Stimulated activated CD4-positive, alpha-beta T cell treated with anti-CD3 and anti-CD28 coated beads, Interleukin-1b, Interleukin-23, amount 100 ng/mL, for 24 hours (primary cell): ENCODE measurements at places on chromosomes 4 and X.
A peak's percentile ranks its signal among the peaks of the same experiment; 100 is the strongest.

DNA sequence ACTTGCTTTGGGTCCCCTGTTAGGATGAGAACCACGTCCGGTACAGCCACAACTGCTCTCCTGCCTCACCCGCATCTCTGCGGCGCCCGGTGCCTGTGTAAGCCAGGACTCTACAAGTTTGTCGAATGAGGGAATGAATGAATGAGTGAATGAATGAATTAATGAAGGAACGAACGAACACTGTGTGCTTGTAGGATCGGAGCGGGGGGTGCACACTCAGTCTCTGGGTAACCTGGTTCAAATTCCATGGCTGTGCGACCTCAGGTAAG, 201.4 kb upstream of the PSAPL1 start:
- no peak for DNase-seq

DNA sequence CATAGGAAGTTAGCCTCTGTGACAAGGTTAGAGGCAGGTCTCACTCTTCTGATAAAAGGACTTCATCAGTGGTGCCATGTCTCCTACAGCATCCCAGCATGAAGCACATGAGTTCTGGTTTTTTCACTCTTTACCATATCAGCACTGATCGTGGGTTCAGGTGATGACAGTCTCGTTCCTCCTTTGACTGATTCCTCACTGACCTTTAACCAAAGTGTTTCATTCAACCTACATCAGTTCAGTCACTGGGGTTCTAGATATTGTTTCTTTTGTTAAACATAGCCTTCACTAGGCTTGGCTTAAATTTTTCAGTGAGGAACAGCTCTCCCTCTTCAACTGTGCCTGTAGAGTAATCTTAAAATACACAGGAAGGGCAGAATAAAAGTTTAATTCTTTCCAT, 9.6 kb upstream of the MAGEA8 start:
- no peak for DNase-seq

GRCh38 chrX:31500921-31501320, 429.1 kb upstream of the FTHL17 start:
- DNase-seq, result no peak

DNA sequence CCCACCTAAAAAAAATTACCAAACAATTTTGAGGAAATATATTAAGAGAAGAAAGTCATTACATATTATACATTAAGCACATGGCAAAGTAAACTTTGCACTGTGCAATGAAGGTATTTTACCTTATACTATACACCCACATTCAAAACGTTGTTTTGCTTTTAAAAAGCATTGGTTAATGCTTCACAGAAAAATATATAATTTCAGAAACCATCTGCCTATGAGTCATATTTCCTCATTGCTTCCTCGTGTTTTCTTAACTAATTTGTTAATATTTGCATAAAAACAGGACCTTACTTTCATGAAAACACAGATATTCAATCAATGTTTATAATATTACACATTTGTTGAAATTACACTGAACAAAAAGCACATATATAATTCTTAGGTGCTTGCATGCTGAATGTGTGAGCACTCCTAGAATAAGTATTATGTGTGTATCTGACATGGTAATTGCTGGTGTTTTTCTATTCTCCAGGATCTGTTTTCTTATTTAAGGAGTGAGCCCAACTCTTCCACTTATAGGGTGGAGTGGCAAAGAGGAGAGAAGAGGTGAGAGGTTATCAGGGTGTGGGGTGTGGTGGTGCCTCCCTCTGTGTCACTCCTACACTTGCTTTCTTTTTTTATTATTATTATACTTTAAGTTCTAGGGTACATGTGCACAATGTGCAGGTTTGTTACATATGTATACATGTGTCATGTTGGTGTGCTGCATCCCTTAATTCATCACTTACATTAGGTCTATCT, 95.1 kb upstream of the IQCM start:
- no peak for DNase-seq

DNA sequence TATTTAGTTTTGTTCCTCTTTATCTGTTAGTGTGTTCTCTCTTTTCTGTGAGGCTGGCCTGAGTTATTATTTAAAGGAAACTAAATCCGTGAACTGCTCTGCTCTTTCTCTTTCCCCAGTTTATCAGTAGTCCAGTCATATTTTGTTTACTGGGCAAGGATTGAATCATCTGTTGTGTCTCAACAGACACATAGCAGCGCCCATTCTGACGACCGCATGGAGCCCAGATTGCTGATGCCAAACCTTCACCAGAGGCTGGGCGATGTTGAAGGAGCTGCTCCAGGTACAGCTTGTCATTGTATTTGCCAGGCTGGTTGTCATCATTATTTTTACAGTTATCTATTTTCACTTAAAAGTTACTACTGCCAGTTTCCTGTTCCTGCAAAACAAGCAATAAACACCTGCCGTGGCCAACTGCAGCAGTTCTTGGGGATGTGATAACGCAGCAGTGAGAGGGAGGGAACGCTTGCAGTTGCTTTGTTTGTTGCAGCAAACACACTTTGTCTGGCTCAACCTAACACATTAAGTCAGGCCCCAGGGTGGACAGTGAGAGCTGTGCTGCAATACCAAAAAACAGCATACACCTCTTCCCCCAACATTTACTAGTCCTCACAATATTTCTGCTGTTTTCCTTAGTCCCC, 10.1 kb downstream of the REELD1 start:
- no peak for DNase-seq

DNA sequence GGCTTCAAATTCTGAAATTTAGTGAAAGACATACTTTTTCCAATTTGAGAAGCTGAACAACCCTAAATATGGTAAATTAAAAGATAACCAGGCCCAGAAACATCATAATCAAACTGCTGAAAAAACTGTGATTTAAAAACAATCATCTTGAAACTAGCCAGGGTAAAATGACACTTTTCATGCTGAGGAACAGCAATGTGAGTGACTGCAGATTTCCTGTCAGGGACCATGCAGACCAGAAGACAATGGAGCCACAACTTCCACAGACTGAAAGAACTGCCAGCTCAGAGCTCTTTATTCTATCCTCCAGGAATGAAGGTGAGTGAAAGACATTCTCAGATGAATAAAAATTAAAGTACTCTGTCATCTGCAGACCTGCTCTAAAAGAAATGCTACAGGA, 73.3 kb downstream of the NAT8L start:
- no peak for DNase-seq

DNA sequence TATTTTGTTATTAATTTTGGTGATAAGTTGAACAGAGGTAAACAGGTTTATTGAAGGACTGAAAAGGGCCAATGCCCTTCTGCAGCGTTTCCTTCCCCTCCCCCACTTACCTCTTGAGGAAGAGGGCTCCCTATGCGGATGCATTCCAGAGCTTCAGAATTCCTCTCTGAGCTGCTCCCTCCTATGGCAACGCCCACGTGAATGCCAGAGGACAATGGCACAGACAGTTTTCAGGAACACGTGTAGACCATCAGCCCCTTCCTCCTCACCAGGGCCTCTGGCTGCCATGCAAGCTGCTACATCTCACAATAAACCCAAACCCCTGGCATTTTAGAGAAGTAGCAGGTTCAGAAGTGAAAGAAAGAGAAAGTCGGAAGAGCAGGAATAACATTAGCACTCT, 127.9 kb downstream of the CHRDL1 start:
- no peak for DNase-seq

- DNase-seq, result no peak
These were observed 160.9 kb upstream of the GIMD1 start for GRCh38 chr4:106529348-106530023.

DNA sequence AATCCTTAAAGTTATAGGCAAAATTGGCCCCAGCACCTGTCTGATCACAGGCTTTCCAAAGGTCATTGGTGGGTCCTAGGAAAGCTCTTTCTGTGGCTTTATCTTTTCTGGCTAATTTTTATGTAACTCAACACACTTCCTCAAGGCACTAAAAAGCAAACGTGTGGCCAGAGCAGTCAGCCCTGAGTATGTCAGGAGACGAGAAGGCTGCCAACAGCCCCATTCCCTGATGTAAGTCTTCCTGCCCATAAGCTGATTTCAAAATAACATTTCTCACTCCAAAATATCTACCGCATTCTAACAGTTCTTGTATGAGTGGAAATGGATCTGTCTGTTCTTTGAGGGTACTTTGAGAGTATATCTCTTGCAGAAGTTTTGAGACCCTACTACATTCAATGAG, 25.5 kb upstream of the FUNDC1 start:
- DNase-seq, result no peak

- no peak for DNase-seq
These were observed 25.2 kb upstream of the NPFFR2 start for GRCh38 chr4:72006586-72006985.

DNA sequence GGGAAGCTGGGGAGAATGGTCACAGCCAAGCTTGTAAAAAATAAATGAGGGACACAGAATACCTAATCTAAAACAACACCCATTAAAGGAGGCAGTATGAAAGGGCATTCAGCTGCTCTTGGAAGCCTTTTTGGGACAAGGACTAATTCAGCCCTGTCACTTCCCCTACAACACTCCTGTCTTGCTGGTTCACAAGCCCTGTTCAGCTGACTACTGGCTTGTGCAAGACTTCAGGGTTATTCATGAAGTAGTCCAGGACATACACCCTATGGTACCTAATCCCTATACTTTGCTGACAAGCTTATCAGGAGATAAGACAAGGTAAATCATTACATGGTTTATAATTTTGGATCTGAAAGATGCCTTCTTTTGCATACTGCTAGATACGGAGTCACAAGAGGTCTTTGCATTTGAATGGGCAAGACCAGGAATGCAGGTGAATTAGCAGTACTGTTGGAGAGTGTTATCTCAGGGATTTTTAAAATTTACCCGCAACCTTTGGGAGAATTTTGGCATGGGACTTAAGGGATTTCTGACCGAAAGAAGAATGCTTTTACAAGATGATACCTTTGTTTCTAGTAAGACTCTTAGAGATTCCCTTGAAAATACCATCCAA, 103.2 kb upstream of the LANCL3 start:
- DNase-seq, result no peak

GRCh38 chr4:145307763-145308430, 127.5 kb upstream of the OTUD4 start:
- no peak for DNase-seq

DNA sequence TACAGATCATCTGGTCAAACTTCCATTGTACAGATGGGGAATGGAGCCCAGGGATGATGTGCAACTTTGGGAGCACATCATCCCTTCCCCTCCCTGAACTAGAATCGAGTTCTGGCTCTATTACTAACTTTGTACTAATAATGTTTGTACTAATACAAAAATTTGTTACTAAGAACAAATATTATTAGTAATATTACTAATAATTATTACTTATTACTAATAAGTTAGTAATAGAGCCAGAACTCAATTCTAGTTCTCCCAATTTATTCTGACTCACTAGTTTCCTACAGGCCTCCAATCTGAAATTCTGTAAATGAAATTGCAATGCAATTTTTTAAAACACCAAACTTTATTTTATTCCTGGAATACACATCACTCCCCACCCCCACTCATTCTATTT, 47.9 kb upstream of the CD40LG start:
- no peak for DNase-seq

GRCh38 chr4:103018391-103019307, 856 bp downstream of the SLC9B1 start:
- DNase-seq, result no peak

DNA sequence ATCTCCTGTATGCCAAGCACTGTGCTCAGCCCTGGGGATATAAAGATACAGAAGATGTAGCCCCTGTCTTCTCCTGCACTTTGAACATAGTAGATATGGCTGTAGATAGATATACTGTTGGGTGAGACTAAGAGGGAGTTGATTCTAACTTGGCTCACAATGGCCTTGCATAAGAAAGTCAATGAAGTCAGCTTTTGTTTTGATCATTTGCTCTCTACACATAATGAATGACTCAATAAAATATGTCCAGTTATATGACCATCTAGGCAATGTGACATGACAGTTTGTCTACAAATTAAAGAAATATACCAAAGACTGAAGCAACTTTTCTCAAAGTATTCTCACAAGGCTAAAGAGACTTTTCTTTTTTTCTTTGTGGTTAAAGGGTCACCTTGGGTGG, 147.6 kb upstream of the DIPK2B start:
- no peak for DNase-seq

- DNase-seq, result no peak
These were observed 332.7 kb downstream of the MID1IP1 start for GRCh38 chrX:39133971-39134370.

DNA sequence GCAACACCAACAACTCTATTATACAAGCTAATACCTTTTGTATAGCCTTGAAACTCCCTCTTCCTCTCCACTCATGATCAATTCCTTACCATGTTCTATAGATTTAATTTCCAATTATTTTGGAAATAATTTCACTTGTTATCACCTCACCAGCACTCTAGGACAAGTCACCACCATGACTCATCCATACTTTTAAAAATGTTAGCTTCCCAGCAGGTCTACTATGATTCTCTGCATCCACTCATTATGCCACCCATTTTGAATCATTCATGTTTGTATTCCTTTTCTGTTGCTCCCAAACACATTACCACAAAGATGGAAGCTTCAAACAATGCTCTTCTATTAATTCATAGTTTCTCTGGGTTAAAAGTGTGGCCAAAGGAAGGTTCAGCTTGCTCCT, 469.6 kb downstream of the PDGFC start:
- no peak for DNase-seq

DNA sequence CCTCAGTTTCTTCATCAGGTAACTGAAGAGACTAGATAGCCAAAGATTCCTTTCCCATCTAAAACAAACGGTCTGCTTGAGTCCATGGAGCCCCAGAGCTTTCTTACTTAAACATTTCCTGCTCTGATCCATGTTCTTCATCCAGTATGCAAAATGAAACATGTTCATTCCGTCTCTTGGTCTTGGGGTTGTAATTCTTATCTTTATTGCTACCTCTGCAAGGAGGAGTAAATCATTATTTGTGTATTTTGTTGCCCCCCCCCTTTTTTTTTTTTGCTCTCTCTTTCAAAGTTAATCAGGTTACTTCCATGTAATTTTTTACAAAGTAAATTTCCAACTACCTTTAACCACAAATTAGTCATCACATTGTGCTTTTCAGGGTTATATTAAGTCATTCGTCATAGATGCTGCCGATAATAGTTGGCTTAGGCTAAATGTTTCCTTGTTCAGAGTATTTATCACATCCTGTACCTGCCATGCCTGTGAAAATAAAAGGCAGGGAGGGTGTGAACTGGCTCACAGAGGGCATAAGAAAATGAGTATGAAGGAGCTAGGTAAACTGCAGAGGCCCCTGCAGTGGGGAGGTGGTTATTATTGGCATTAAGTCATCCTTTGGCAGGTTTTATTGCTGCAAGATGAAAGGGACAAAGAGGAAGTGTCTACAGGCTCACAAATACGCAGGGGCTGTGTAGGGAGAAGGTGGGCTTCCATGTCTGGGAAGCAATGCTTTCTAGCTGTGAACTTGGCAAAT, 76.7 kb upstream of the HS3ST1 start:
- peak; percentile 6 for DNase-seq

- DNase-seq, result no peak
These were observed 106.2 kb downstream of the SMIM20 start for GRCh38 chr4:26020083-26020668.

DNA sequence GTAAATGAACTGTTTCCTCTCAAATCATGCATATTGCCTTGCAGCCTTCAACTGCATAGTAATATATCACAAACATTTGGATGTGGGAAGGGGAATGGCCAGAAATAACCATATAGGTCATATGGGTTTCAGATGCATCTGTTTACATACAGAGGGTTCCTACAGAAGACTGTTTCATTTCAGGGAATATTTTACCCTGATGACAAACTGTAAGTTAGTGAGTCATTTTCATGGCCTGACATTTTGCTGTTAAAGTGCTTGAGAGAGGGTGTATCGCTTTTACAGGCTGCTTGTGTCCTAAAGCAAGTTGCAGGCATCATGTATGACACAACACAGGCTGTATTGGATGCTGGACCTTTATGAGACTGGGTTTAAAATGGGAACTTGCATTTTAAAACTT, 25.5 kb upstream of the AMOT start:
- DNase-seq, result no peak
